ENCODE measurements at places on chromosomes 5 and 9. TPM values are rescaled to one million over a fixed set of nuclear protein-coding genes. Genes with fewer than 3 reads are reported as not detected.

DNA sequence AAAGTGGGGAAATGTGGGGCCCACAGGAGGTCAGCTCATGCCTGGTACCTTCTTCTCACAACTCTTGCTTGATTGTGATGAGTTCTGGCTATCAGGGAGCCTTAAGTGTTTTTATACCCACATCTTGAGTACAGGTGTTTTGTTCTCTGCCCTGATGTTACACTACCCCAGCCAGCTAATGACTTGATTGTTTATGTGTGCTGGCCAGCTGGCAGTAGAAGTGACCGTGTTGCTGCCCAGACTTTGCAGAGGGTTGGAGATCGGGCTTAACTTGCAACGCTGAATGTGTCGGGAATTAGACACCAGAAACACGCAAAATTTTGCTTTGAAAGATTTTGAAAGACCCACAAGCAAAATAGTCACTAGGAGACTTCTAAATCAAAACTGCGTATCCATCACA lies 16.9 kb upstream of the ZDHHC11B start:
- H3K27ac ChIP-seq: no peak overlapping the region
- H3K36me3 ChIP-seq: peaks cover 12% of the 10 kb centered on the region
- no peaks in the 10 kb centered on the region for H3K4me1 ChIP-seq
- no peak overlapping the region for H3K4me3 ChIP-seq
- no peaks in the 10 kb centered on the region for H3K27me3 ChIP-seq

DNA sequence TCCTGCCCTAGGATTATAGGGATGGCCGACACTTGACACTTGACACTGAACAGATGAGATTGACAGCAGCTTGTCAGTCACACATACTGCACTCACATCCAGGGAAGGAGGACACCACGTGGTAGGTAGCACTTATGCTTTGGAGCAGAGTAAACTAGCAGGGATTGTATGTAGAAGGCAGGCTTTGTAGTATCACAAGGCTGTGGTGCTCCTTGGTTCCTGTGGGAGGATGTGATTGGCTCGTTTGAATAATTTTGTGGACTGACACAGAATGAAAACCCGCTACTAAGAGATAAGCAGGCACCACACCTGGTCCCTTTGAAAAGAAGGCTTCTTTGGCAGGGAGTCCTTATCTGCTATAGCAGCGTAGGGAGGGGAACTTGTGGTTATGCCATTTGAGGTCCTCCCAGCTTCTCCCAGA lies 63.6 kb upstream of the IL12B start:
- no peak overlapping the region for H3K27ac ChIP-seq
- no peaks in the 10 kb centered on the region for H3K4me1 ChIP-seq
- no peak for DNase-seq
- H3K36me3 ChIP-seq: no peaks in the 10 kb centered on the region

DNA sequence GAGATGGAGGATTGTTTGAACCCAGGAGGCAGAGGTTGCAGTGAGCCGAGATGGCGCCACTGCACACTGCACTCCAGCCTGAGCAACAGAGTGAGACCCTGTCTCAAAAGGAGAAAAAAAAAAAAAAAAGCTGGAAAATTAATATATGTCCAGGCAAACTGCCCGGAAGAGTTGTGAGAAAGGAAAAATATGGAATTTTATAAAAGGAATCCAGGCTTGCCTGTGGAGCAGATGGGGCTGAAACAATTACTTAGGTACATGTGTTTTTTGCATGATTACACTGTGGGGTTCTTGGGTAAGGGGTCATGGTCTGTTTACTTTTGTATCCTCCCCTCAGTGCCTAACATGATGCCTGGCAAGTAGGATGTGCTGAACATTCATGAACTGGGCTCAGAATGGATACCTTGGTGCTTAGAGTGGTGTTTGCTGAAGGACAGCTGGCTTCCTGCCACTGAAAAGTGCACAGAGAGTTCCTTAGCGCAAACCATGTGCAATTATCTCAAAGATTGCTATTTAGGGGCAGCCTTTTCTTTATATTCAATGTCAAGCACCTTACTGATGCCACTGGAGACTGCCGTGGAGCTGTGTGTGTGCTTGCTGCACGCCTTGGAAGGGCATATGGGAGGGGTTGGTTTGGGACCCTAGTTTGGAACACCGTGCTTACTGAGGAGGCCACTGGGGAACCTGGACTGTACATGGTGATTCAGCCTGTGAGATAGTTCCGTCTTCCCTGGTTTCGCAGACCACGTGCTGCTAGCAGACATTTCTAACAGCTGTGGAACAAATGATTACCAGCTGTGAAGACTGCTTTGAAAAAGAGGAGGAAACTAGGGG lies 78.4 kb downstream of the MAP1B start:
- no peaks in the 10 kb centered on the region for H3K27me3 ChIP-seq
- DNase-seq: no peak
- no peak overlapping the region for H3K27ac ChIP-seq
- no peak overlapping the region for H3K4me3 ChIP-seq

DNA sequence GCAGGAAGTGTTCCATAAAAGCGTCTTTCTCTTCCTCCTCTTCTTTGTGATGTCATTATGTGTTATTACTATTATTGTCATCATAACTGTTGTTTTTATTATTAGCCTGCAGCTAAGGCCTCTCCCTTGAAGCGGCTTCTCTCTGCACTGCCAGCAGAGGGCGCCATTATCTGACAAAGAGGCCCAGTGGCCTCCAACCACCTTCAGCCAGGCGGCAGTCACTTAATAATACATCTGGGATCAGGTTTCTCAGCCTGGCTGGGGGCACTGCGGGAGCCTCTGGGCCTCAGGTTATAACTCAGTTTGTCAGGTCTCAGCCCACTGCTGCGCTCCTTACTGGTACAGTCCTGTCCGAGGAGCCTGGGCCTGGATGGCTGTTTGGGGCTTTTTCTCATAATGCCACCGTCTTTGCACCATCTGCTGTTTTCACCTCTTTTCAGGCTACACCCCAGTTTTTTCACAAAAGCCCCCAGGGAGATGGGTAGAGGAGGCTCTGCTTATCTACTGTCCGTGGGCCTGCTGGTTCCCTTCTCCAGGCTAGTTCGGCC lies 281.9 kb downstream of the NSG2 start:
- peaks cover 42% of the 10 kb centered on the region for H3K27me3 ChIP-seq
- no peak overlapping the region for H3K4me3 ChIP-seq
- H3K27ac ChIP-seq: no peak overlapping the region
- DNase-seq: peak; percentile 70
- H3K36me3 ChIP-seq: no peaks in the 10 kb centered on the region
- H3K4me1 ChIP-seq: peaks cover 7% of the 10 kb centered on the region

GRCh38 chr9:7089406-7090193 lies 331.8 kb downstream of the KDM4C start:
- no peak overlapping the region for H3K4me3 ChIP-seq
- no peaks in the 10 kb centered on the region for H3K36me3 ChIP-seq
- DNase-seq: no peak
- H3K4me1 ChIP-seq: peaks cover 19% of the 10 kb centered on the region
- no peak overlapping the region for H3K27ac ChIP-seq
- no peaks in the 10 kb centered on the region for H3K27me3 ChIP-seq

GRCh38 chr9:4242239-4242638 lies 57.6 kb downstream of the GLIS3 start:
- DNase-seq: no peak
- no peaks in the 10 kb centered on the region for H3K27me3 ChIP-seq
- peaks cover 12% of the 10 kb centered on the region for H3K4me1 ChIP-seq

GRCh38 chr5:157312492-157312891 lies 46.6 kb downstream of the CYFIP2 start:
- H3K4me1 ChIP-seq: no peaks in the 10 kb centered on the region
- H3K27me3 ChIP-seq: no peaks in the 10 kb centered on the region
- H3K36me3 ChIP-seq: peaks cover 11% of the 10 kb centered on the region
- H3K4me3 ChIP-seq: no peak overlapping the region

- peaks cover 22% of the 10 kb centered on the region for H3K27me3 ChIP-seq
- H3K27ac ChIP-seq: no peak overlapping the region
- peak overlapping the region; percentile 88 for H3K4me3 ChIP-seq
- no peak for DNase-seq
- peaks cover 23% of the 10 kb centered on the region for H3K4me1 ChIP-seq
- no peaks in the 10 kb centered on the region for H3K36me3 ChIP-seq
Observed at GRCh38 chr9:22449719-22450118, 3.1 kb downstream of the DMRTA1 start.

DNA sequence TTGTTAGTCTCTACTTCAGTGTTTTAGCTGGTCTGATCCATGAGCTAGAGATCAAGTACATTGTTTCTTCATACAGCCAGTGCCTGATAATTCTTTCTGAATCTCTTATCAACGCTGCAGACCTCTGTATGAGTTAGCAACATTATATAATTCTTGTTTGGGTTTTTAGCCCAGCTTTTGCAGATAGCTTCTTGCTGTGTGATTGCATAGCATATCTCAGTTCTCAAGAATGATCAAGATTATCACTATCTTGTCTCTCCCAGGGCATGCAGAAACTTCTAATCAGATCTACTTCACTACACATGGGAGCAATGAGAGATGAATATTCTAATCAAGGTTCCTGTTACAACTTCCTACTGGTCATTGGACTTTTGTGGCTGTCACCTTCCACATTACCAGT lies 158.3 kb downstream of the FAM174A start:
- H3K4me3 ChIP-seq: no peak overlapping the region

- no peak overlapping the region for H3K27ac ChIP-seq
- DNase-seq: no peak
- H3K4me1 ChIP-seq: peaks cover 26% of the 10 kb centered on the region
- H3K27me3 ChIP-seq: no peaks in the 10 kb centered on the region
- no peak overlapping the region for H3K4me3 ChIP-seq
Observed at GRCh38 chr5:98917433-98917832, 11.4 kb downstream of the CHD1 start.

DNA sequence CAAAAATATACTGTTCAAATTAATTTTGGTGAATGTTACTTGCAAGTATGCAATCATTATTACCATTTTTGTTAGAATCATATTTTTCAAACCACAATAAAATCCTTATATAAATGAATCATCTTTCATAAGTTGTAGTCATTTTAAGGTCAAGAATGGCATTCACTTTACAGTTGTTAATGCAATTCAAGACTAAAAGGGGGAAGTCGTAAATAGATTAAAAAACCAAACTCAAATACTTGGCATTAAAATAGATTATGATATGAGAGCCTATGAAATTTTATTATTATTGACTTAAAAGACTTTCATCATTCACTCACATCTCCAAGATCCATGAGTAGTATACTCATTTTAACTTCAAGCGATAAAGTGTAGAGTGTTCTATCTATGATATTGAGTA lies 11.6 kb downstream of the CDH9 start:
- H3K27ac ChIP-seq: no peak overlapping the region
- H3K4me1 ChIP-seq: no peaks in the 10 kb centered on the region
- no peaks in the 10 kb centered on the region for H3K36me3 ChIP-seq

GRCh38 chr5:155665361-155665760 lies 651.8 kb downstream of the KIF4B start:
- no peak overlapping the region for H3K27ac ChIP-seq
- no peak overlapping the region for H3K4me3 ChIP-seq
- peaks cover 24% of the 10 kb centered on the region for H3K27me3 ChIP-seq
- DNase-seq: no peak
- no peaks in the 10 kb centered on the region for H3K4me1 ChIP-seq

Gene CERCAM
- total RNA-seq: 49.7 TPM

Gene PCDHGB5
- total RNA-seq: 1.5 TPM

Gene PCSK1
- total RNA-seq: 0.52 TPM

Gene PRELID2
- total RNA-seq: 15.6 TPM

Gene NEUROG1
- total RNA-seq: 7.3 TPM

Gene CD180
- not detected for total RNA-seq

Data from neural crest cell (in vitro differentiated cells).